Neuronal stem cell (in vitro differentiated cells): ENCODE measurements at places on chromosomes 7 and 10.

DNA sequence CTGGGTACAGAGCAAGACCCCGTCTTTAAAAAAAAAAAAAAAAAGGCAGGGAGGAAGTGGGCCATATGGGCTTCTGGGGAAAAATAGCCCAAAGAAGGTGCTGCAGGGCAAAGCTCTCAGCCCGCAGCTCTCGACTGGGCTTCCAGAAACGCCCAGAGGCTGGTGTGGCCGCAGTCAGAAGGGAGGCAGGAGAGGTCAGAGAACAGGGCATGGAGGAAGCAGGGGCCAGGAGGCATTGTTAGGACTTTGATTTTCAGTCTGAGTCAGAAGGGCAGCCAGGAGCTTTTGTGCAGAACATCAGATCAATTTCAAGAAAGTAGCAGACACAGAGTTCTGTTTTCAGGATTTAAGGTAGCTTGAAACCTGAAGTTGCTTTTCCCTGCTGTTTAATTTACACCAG is 35.3 kb upstream of the CYTH3 start:
- DNase-seq = no peak
- H3K4me3 ChIP-seq = no peak overlapping the region
- no peaks in the 10 kb centered on the region for H3K36me3 ChIP-seq
- H3K4me1 ChIP-seq = no peaks in the 10 kb centered on the region

GRCh38 chr7:88759230-88760135 is at the start of gene ZNF804B:
Gene ZNF804B (plus strand): TSS chr7:88759700. CDS start chr7:88759977, 277 bp downstream.
- H3K27me3 ChIP-seq = peaks cover 15% of the 10 kb centered on the region
- DNase-seq = peak; percentile 59
- H3K4me3 ChIP-seq = peak within 1 kb of the TSS; percentile 81
- H3K27ac ChIP-seq = no peak within 1 kb of the TSS
- peaks cover 9% of the 10 kb centered on the region for H3K4me1 ChIP-seq

DNA sequence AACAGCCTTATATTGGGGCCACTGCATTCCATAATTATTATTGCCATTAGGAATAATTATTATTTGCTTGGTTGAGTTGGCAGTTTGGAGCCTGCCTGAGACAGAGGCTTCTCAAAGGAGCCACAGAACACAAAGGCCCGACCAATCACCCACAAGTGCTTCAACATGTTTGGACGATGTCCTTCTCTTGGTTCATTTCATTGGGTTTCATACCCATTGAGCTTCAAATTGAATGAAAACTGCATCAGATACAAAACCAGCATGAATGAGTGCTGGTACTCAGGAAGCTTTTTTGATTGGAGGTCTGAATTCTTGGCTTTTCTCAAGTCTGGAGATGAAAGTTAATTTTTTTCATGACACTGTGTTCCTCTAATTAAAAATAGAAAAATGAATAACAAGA is 168.3 kb downstream of the CREB5 start:
- no peaks in the 10 kb centered on the region for H3K36me3 ChIP-seq
- no peak overlapping the region for H3K27ac ChIP-seq
- H3K4me3 ChIP-seq = no peak overlapping the region
- peaks cover 1% of the 10 kb centered on the region for H3K4me1 ChIP-seq
- no peaks in the 10 kb centered on the region for H3K27me3 ChIP-seq

- H3K4me3 ChIP-seq = no peak overlapping the region
- no peaks in the 10 kb centered on the region for H3K27me3 ChIP-seq
- no peaks in the 10 kb centered on the region for H3K36me3 ChIP-seq
Observed at GRCh38 chr7:73726083-73726466, 6.6 kb upstream of the STX1A start.

DNA sequence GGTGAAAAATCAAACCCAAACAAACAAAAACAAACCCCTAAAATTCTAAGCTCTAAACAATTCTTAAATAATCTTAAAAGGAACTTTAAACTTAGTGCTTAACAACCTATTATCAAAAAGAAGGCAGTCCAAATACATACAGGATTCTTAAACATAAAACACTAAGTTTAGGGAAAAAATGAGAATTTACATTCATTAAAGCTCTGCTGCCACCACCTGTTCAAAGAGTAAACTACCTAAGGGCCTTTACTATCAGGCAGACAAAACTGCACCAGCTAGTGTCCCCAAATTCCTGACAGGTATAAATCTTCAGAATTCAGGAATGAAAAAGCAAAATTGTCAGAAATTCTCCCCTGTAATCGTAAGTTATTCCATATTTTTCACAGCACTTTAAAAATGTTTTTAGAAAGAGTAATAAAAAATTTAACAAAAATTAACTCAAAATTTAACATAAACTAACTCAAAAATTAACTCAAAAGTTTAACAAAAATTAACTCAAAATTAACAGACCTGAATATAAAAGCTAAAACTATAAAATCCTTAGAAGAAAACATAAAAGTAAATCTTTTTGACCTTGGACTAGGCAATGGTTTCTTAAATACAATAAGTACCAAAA is 55.1 kb downstream of the PDZD8 start:
- no peaks in the 10 kb centered on the region for H3K27me3 ChIP-seq
- no peaks in the 10 kb centered on the region for H3K4me1 ChIP-seq
- no peaks in the 10 kb centered on the region for H3K36me3 ChIP-seq
- no peak overlapping the region for H3K27ac ChIP-seq
- H3K4me3 ChIP-seq = no peak overlapping the region

DNA sequence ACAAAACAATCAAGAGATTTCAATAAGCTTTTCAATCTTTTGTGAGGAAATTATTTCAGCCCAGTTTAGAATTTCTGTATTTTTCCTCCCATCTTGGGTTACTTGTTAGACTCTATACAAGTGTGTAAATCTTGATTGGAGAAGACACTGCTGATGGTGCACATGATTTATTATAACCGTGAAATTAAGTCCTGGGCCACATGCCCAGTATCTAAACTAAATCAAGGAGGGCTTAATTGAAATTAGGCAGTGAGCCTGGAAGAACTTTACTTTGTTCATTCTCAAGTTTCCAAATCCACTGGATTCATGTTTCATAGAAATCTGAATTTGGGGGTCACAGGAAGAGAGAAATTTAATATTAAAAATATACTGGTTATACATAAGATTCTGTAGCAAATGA is 44.5 kb downstream of the CSTF2T start:
- no peak overlapping the region for H3K27ac ChIP-seq
- H3K36me3 ChIP-seq = no peaks in the 10 kb centered on the region

GRCh38 chr10:18786478-18786877 is 127.2 kb downstream of the ARL5B start:
- H3K36me3 ChIP-seq = no peaks in the 10 kb centered on the region
- no peaks in the 10 kb centered on the region for H3K27me3 ChIP-seq
- DNase-seq = no peak
- H3K4me3 ChIP-seq = no peak overlapping the region
- H3K4me1 ChIP-seq = no peaks in the 10 kb centered on the region
- H3K27ac ChIP-seq = no peak overlapping the region

DNA sequence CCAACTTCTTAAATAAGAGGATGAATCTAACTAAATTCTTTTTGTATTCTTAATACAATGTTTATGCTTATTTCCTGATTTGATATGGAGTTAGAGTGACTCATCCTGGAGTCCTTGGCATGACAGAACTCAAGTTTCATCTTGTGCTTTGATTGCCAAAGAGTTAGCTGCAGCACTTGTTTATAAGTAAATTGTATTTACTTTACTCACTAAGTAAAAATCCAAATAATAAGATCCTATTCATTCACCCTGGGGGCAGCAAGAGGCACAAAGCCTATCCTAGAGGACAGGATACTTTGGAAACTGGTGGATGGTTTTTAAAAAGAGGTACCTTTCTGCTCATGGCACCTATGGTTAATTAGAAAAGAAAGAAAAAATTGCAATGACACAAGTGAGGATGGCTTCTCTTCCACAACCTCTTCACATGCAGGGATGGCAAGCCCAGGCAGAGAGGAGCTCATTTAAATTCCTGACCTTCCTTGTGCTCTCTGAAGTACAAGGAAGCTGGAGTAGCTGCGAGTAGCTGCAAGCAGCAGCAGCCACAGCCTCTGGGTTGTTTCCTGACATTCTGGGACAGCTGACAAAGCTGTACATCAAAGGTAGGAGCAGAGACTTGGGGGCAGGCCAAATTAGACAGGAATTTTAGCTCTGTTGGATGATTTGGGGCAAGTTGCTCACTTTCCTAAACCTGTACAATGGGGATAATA is 28.5 kb upstream of the CROT start:
- no peak overlapping the region for H3K4me3 ChIP-seq
- no peak for DNase-seq
- H3K27ac ChIP-seq = no peak overlapping the region
- peaks cover 7% of the 10 kb centered on the region for H3K4me1 ChIP-seq
- no peaks in the 10 kb centered on the region for H3K27me3 ChIP-seq
- H3K36me3 ChIP-seq = no peaks in the 10 kb centered on the region

DNA sequence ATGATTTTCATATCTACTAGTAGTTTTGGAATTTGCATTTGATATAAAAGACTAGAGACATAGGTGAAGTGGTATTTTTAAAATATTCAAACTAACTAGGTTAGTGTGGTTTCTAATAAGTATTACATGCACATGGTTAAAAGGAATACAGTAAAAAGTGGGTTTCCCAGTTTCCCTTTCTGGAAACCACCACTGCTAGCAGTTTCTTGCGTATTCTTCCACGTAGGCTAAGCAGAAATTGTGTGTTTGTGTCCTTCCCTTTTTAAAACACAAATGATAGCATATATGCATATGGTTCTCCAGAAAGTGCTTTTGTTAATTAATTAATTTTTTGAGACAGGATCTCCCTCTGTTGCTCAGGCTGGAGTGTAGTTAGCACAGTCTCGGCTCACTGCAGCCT is 15.4 kb downstream of the NRF1 start:
- H3K27ac ChIP-seq = no peak overlapping the region
- DNase-seq = no peak
- no peaks in the 10 kb centered on the region for H3K27me3 ChIP-seq
- H3K4me3 ChIP-seq = no peak overlapping the region
- no peaks in the 10 kb centered on the region for H3K36me3 ChIP-seq
- peaks cover 8% of the 10 kb centered on the region for H3K4me1 ChIP-seq

GRCh38 chr7:5679813-5680473 is 101.5 kb downstream of the RNF216 start:
- peaks cover 2% of the 10 kb centered on the region for H3K36me3 ChIP-seq
- H3K4me3 ChIP-seq = no peak overlapping the region
- H3K27ac ChIP-seq = peak overlapping the region; percentile 13
- no peak for DNase-seq

DNA sequence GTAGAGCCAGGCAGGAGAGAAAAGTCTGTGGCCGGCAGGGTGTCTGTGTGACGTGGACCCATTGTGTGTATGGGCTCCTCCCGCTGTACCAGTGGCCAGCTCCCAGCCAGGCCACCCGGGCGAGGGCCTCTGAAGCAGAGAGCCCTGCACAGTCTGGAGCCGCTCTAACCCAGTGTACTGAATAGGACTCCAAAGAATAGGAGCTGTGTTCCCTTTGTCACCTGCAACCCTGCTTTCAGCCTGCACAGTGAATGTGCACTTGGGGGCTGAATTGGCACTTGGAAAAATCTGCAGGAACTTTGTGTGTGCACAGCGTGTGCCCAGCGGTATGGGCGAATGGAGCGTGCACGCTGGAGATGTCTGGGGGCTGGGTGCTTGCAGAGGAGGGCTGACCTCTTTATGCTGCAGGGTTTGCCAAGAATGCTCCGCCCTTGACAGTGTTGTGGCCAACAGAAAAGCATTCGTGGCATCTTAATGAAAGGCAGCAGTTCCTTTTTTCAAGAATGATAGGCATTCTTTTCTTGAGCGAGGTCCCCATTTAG is 216.2 kb downstream of the AUTS2 start:
- H3K27ac ChIP-seq = peak overlapping the region; percentile 53
- no peaks in the 10 kb centered on the region for H3K27me3 ChIP-seq
- H3K4me3 ChIP-seq = no peak overlapping the region
- DNase-seq = peak; percentile 71

- H3K27me3 ChIP-seq = no peaks in the 10 kb centered on the region
- no peak overlapping the region for H3K27ac ChIP-seq
- H3K4me1 ChIP-seq = no peaks in the 10 kb centered on the region
- no peak for DNase-seq
Observed at GRCh38 chr7:46586406-46586805, 665.3 kb upstream of the IGFBP3 start.

- no peaks in the 10 kb centered on the region for H3K4me1 ChIP-seq
- DNase-seq = no peak
- no peak overlapping the region for H3K27ac ChIP-seq
Observed at GRCh38 chr10:46514431-46514861, 42.0 kb downstream of the GPRIN2 start.

GRCh38 chr10:116997015-116997414 is 8.0 kb downstream of the SHTN1 start:
- H3K27ac ChIP-seq = no peak overlapping the region
- H3K4me3 ChIP-seq = no peak overlapping the region
- no peak for DNase-seq
- H3K27me3 ChIP-seq = no peaks in the 10 kb centered on the region
- no peaks in the 10 kb centered on the region for H3K36me3 ChIP-seq

- no peaks in the 10 kb centered on the region for H3K36me3 ChIP-seq
- H3K27me3 ChIP-seq = no peaks in the 10 kb centered on the region
- H3K4me3 ChIP-seq = no peak overlapping the region
- DNase-seq = no peak
- no peaks in the 10 kb centered on the region for H3K4me1 ChIP-seq
Observed at GRCh38 chr7:10910447-10910846, 63.2 kb upstream of the PHF14 start.

DNA sequence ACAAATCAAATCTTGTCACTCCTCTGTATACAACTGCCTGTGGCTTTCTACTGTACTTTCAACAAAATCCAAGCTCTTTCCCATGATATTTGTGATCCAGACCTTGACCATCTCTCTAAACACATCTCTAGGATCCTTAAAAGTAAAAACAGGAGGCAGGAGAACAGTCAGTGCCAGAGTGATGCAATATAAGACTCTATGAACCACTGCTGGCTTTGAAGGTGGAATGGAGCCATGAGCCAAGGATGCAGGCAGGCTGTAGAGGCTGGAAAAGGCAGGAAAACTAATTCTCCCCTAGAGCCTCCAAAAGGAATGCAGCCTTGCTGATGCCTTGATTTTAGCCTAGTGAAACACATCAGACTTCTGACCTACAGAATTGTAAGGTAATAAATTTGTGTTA is 45.5 kb upstream of the LRRN3 start:
- no peak for DNase-seq
- H3K27me3 ChIP-seq = no peaks in the 10 kb centered on the region
- H3K27ac ChIP-seq = no peak overlapping the region
- no peaks in the 10 kb centered on the region for H3K4me1 ChIP-seq

GRCh38 chr10:47290338-47290737 is 9.7 kb upstream of the GDF10 start:
- no peaks in the 10 kb centered on the region for H3K27me3 ChIP-seq
- H3K27ac ChIP-seq = no peak overlapping the region
- H3K36me3 ChIP-seq = no peaks in the 10 kb centered on the region
- H3K4me1 ChIP-seq = peaks cover 3% of the 10 kb centered on the region
- DNase-seq = no peak
- no peak overlapping the region for H3K4me3 ChIP-seq

GRCh38 chr10:60973086-60973485 is 29.1 kb upstream of the RHOBTB1 start:
- no peak overlapping the region for H3K4me3 ChIP-seq
- no peaks in the 10 kb centered on the region for H3K27me3 ChIP-seq
- DNase-seq = no peak
- no peaks in the 10 kb centered on the region for H3K36me3 ChIP-seq
